Heart right ventricle (tissue), 16 donors: ENCODE measurements at places on chromosomes 7 and 10. TPM values are rescaled to one million over a fixed set of nuclear protein-coding genes. Genes with fewer than 3 reads are reported as not detected.

- no peaks in the 10 kb centered on the region for H3K4me1 ChIP-seq
- no peak overlapping the region for H3K27ac ChIP-seq
- peak; percentile 8 for DNase-seq
- no peaks in the 10 kb centered on the region for H3K27me3 ChIP-seq
These were observed 128.9 kb downstream of the DGKI start for GRCh38 chr7:137717811-137718271.

DNA sequence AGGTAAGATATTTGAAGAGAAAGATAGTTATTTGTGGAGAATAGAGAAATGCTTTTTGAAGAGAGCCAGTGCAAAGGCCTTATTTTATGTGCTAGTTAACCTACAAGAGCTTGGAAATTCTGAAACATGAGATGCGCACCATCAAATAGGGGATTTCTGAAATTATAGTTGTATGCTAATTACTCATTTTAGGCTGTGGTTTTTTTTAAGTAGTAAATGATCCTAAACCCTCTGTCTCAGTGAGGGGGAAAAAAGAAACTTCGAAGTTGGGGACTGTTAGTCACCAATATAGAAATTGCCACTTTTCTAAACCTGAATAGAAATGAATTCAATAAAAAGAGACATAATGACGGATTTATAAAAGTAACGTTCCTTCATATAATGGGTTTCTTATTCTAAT, 119.3 kb upstream of the MDFIC start:
- no peaks in the 10 kb centered on the region for H3K36me3 ChIP-seq
- H3K4me1 ChIP-seq, result no peaks in the 10 kb centered on the region
- no peak for DNase-seq
- no peaks in the 10 kb centered on the region for H3K27me3 ChIP-seq
- H3K27ac ChIP-seq, result no peak overlapping the region
- H3K4me3 ChIP-seq, result no peak overlapping the region

- H3K27ac ChIP-seq, result no peak overlapping the region
- peak; percentile 75 for DNase-seq
- no peaks in the 10 kb centered on the region for H3K27me3 ChIP-seq
- no peaks in the 10 kb centered on the region for H3K36me3 ChIP-seq
These were observed 28.8 kb upstream of the INPP5A start for GRCh38 chr10:132508581-132509443.

DNA sequence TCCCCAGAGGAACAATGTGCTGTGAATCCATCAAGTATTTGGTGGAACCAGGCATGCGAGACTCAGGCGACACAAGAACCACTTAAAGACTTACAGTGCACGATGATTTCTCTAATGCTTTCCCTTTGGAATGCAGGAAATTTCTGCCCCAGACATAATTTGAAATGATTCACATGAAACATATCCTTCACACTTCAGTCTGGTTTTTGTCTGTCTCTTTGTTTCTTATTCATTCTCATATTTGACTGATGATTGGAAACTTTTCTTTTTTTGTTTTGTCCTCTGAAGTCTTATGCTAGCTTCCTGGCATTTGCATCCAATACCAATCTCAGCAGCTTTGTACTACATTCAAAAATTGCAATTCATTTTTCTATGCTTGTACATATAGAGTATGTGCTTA, 502.8 kb downstream of the PHTF2 start:
- H3K27ac ChIP-seq, result no peak overlapping the region
- H3K36me3 ChIP-seq, result no peaks in the 10 kb centered on the region
- no peaks in the 10 kb centered on the region for H3K4me1 ChIP-seq
- H3K27me3 ChIP-seq, result no peaks in the 10 kb centered on the region
- H3K4me3 ChIP-seq, result no peak overlapping the region

CUBN gene
- 0.40 TPM for total RNA-seq

STOX1 gene
- not detected for total RNA-seq

PCGF5 gene
- total RNA-seq, result 84.2 TPM

STN1 gene
- total RNA-seq, result 32.7 TPM
